ENCODE measurements at places on chromosomes 2 and 18. TPM values are rescaled to one million over a fixed set of nuclear protein-coding genes. Genes with fewer than 3 reads are reported as not detected.

DNA sequence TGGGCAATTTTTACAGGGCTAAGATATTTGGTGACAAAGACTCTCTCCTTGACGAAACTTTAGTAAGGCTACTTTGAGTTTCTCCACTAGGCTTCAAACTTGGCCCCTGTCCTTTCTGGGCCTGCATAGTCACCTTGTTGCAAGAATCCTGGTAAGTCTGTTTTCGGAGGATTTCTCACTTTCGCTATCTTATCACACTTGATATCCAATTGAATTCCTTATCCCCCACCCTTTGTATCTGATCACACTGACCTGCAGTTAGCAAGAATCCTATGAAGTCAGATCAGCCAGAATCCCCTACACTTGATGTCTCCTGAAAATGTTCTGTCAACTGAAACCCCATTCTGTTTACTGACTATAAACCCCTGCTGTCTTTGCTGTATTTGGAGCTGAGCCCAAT, 499.8 kb upstream of the GCFC2 start:
- DNase-seq, result no peak
- no peaks in the 10 kb centered on the region for H3K27me3 ChIP-seq
- H3K4me3 ChIP-seq, result no peak overlapping the region
- H3K27ac ChIP-seq, result no peak overlapping the region
- H3K4me1 ChIP-seq, result no peaks in the 10 kb centered on the region

GRCh38 chr18:35142275-35142615, 98.6 kb upstream of the ZNF397 start:
- no peak for DNase-seq
- no peaks in the 10 kb centered on the region for H3K4me1 ChIP-seq

DNA sequence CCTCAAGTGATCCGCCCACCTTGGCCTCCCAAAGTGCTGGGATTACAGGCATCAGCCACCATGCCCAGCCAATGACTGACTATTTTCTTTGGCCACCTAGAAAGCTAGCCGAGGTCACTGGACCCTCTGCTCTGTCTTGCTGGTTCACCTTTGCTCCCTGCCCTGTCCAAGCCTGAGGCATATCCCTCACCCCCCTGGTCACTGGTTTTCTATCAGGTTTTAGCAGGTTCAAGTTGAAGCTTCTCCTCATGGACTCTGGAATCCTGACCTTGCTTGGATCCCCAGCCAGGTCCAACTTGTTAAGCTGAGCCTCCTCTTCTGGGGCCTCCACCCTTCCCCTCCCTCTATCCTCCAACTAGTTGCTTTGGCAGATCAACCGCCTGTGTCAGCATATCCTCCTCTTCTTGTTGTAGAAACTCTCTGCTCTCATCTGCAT, 33.4 kb downstream of the PAX8 start:
- peaks cover 61% of the 10 kb centered on the region for H3K4me1 ChIP-seq
- peak overlapping the region; percentile 15 for H3K27ac ChIP-seq
- no peak overlapping the region for H3K4me3 ChIP-seq
- DNase-seq, result no peak
- H3K36me3 ChIP-seq, result peaks cover 49% of the 10 kb centered on the region

DNA sequence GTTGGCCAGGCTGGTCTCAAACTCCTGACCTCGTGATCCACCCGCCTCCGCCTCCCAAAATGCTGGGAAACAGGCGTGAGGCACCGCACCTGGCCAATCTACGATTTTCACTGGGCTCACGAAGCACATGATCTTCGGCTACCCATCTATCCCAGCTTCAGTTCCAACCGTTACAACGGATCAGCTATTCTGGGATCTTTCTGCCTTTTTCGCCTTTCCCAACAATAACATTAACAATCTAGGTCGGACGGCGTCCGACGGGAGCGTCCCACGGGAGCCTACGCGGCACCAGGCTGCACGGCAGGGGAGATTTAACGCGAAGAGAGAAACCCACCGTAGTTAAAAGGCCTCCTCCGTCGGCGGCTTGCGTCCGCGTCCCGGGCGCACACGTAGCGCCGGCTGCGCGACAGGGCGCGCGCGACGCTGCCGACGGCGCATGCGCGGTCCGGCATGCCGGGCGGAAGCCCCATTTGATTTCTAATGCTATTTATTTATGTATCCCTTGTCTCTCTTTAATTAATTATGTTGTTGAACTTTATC, at the start of gene MSL3B:
MSL3B (minus strand) TSS at position 394 of the 540 bp plus-strand sequence.
- H3K27ac ChIP-seq, result peak within 1 kb of the TSS; percentile 85
- H3K36me3 ChIP-seq, result peaks cover 21% of the 10 kb centered on the region
- H3K4me3 ChIP-seq, result peak within 1 kb of the TSS; percentile 99
- peak; percentile 61 for DNase-seq

DNA sequence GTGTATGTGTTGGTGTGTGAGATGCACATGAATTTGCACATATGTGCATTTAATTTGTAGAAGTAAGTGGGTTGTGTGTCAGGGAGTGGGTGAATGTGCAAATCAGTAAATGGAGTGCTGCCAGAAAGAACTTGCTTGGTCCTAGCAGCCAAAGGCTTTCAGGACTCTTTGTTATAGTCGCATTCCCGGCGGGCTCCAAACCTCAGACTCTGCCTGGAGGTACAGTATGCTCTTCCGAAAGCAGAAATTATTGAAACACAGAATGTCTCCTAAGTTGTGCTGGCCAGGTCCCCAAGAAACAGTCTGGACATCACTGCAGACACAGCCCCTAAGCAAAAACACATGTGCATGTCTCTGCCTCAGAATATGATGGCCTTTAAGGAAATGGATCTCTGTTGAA, 232.4 kb downstream of the INSIG2 start:
- peaks cover 28% of the 10 kb centered on the region for H3K4me1 ChIP-seq
- H3K36me3 ChIP-seq, result no peaks in the 10 kb centered on the region
- H3K4me3 ChIP-seq, result no peak overlapping the region
- no peak for DNase-seq
- H3K27me3 ChIP-seq, result no peaks in the 10 kb centered on the region

XIRP2 gene
- total RNA-seq, result not detected

GALNT1 gene
- total RNA-seq, result 137 TPM

All from Calu3 (cell line).